Mesenchymal stem cell (in vitro differentiated cells and primary cell): ENCODE measurements at places on chromosomes 3 and 15.

GRCh38 chr3:183653209-183654064, 18.0 kb downstream of the KLHL24 start:
- peak; percentile 7 for DNase-seq

DNA sequence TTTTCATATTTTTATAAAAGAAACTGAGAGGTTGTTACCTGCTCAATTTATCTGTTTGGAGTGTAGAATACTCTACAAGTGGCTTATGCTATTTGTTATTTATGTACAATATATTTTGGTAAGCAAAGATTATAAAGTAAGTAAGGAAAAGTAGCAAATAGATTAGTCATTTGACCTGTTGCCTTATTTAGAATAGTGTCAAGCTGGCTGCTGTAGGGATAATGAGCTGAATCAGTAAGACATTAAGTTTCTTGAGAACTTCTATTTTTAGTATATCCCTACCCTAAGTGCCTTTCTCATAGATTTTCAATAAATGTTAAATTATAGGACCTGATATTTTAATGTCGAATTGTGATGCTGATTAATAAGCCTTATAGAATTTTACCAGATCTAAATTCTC, 37.2 kb downstream of the ECT2 start:
- DNase-seq = peak; percentile 72

GRCh38 chr3:70606018-70606417, 293.6 kb upstream of the MDFIC2 start:
- DNase-seq = no peak

DNA sequence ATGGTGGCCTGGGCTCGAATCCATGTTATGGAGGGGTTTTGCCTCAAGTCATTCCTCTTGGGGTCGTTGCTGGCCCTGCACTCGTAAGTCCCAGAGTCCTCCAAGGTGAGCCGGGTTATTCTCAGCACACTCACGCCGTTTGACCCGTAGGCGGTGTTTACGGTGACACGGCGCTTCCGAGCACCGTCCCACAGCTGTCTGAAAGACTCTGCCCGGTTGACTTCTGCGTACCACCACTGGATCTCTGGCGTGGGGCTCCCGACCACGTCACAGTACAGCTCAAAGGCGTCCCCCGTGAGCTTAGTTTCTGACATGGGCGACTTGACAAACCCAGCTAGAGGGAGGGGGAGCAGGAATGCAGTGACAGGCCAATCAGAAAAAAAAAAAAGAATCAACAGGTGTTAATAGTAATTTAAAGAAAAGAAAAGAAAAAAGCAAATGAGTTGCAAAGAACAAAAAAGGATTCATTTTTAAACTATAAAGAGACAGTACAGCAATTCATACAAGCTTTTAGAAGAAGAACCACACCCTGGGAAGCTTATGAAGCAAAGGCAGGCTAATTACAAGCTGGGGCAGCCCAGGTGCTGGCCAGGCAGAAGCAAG, 36.1 kb downstream of the NPTN start:
- no peak for DNase-seq

GRCh38 chr3:20185331-20185678, 701 bp downstream of the SGO1 start:
- peak; percentile 44 for DNase-seq

DNA sequence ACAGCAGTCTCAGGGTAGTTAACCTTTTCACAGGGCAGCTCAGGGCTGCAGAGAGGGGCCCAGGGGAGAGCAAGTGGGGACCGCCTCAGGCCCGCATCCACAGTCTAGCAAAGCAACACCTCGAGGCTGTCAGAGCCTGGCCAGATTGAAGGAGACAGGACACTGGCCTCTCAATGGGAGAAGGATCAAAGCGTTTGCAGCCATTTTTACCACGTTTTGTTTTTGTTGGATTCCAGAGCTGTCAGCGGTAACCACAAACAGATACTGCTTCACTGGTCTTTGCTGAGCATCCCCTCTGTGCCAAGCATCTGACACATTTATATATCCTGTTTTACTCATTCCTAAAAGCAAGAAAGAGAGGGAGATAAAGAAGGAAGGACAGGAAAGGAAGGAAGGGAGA, 153.8 kb downstream of the SHQ1 start:
- DNase-seq = peak; percentile 6

DNA sequence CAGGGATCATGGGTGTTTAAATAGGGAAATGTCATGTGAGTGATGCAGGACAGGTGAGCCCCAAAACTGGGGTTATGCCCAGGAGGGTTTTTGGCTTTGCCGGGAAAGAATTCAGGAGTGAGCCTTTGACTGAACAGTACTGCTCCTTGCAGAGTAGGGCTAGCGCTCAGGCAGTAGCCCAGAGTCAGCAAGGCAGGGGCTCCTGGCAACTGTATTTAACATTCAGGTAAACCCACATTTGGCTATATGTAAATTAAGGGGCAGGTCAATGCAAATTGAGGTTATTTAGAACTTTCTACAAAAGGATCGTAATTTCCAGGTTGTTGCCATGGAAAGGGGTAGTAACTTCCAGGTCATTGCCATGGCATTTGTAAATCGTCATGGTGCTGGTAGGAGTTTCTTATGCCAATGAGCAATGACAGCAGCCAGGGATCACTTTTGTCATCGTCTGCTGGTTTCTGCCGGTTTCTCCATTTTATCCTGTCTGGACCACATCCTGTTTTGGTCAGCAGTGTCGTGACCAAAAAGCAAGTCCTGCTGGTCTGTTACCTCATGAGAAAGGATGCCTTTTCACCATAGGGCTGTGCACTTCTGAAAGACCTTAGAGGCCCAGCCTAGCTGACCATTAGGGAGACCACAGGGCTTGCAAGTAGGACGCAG, 24.3 kb downstream of the MTHFS start:
- DNase-seq = peak; percentile 81

GRCh38 chr3:146975476-146975875, 370.3 kb upstream of the PLSCR5 start:
- no peak for DNase-seq

- peak; percentile 99 for DNase-seq
Measured at GRCh38 chr3:125125821-125126245, 70.0 kb upstream of the HEG1 start.

DNA sequence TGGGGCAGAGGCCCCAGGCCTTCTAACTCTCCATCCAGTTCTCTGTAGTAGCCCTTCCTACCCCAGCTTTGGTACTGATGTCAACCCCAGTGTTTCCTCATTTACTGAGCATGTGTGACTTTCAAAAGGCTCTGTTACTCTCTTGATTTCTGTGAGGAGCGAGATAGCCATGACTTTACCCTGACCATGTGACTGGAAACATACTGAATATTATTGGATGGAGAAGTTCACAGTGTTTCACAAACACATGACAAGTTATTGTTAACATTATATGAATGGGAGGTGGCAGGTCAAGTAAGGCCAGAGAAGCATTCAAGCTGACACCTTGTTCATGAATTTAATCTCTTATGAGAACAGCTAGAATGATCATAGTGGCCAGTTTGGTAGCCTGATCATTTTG, 53.7 kb downstream of the MAGI1 start:
- no peak for DNase-seq

DNA sequence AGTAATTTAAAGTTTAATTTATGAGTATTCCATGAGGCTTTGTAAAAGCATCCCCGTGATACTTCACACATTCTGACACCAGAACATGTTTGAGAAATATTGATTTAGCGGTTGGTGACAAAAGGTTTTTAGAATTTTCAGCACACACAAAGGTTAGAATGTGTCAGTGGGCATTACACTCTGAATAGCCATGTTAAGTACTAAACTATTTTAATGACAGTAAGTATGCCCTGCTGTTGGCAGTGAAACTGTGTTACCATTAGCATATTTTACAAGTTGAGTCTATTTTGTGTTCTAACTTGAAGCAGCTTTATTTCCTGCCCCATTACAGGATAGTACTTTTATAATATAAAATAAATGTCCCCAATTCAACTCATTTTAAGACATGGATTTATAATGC, 66.5 kb downstream of the ADAMTSL3 start:
- DNase-seq = no peak

GRCh38 chr3:30516238-30516637, 90.2 kb upstream of the TGFBR2 start:
- no peak for DNase-seq

DNA sequence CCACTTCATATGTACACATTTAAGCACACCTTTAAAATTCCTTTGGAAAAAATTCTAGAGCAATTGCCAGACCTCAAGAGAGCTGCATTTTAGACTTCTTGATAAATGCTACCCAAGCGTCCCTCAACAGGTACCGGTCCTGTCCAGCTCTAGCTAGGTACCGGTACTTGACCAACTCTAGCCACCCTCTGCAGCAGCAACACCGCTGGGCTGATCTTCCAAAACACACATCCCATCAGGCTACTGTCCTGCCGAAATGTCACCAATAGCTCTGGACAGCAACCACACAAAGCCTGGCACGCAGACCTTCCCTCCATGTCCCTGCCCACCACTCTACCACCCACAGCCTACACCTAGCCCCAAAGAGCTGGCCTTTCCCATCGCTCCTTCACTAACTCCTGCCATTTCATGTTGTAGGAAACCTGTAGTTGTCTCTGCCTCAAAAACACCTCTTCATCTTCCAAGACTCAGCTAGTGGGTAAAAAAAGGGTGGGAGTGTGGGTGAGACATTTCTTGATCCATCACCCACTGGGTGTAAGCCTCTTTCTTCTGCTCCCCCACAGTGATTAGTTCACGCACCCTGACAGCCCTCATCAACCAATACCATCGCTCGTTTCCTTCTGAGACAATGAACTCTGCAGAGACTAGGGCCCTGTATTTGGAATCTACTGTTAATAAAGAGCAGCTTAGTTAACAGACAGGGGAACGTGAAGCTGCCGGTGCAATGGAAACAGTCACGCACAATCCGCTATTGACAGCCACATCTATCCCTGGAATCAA, 6.8 kb downstream of the CHSY1 start:
- no peak for DNase-seq

DNA sequence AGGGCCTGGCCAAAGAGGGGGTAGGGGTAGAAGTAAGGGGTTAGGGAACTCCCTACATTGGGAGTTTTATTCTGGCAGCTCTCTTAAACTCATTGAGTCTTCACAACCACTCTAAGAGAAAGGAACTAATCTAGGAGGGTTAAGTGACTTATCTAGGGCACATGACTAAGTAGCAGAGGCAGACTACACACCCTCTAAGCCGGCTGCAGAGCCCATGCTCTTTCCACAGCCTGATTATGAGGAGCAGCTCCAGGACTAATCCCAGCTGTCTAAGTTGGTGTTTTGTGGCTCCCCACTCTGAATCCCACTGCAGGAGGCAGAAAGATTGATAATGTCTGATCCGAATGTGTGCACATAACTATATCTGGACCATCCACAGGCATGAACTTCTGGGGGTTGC, 374.6 kb downstream of the EPHB1 start:
- no peak for DNase-seq

DNA sequence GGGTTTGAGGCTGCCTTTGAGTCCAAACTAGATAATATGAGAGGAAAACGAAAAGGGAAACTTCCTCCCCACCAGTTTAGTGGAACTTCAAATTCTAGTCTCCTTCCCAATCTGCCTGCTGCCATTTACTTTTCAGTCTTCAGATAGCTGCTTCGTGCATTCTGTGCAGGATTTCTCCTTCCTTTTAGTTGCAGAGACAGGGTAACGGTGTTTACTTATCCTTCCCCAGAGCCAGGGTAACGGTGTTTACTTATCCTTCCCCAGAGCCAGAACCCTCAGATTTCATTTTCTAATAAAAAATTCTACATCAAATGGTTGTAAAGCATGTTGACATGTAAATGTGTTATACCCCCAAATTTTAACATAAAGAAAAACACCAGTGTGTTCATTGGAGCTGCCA, 282.6 kb downstream of the VPS13C start:
- no peak for DNase-seq

DNA sequence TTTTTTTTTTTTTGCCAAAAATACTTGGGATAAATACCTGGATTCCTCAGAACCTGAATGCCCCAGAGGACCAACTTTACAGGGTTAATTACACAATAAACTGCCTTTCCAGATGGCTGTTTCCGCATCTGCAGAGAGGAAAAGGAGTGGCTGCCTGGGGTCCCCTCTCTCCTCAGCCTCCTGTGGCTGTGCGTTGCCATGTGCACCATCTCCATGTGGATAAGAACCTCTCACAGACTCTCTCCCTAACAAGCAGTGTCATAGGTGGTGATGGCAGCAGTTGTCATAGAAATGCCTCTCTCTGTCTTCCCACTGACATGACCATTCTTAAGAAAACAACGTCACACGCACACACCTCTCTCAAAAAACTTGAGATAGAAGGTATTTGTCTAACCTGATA, 179.4 kb downstream of the RPLP1 start:
- DNase-seq = no peak
